ENCODE measurements at places on chromosomes 3 and 15.

GRCh38 chr15:96978937-96979473 is 648.5 kb downstream of the NR2F2 start:
- no peak for DNase-seq

GRCh38 chr3:117600112-117600511 is 890.5 kb downstream of the TUSC7 start:
- DNase-seq: no peak

- no peak for DNase-seq
These were observed 2.3 kb upstream of the ANKRD63 start for GRCh38 chr15:40285151-40285550.

DNA sequence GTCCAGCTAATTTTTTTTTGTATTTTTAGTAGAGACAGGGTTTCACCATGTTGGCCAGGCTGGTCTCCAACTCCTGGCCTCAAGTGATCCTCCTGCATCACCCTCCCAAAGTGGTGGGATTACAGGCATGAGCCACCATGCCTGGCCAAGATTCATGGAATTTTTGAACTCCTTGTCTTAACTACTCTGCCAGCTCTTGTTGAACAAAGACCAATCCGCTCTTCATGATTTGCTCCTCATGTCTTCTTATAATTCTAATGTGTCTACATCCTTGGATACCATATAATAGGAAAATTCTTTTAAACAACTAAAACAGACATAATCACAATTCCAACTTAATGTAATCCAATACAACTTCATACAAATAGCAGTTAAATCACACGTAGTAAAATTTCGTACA is 21.3 kb downstream of the UBA5 start:
- DNase-seq: no peak

DNA sequence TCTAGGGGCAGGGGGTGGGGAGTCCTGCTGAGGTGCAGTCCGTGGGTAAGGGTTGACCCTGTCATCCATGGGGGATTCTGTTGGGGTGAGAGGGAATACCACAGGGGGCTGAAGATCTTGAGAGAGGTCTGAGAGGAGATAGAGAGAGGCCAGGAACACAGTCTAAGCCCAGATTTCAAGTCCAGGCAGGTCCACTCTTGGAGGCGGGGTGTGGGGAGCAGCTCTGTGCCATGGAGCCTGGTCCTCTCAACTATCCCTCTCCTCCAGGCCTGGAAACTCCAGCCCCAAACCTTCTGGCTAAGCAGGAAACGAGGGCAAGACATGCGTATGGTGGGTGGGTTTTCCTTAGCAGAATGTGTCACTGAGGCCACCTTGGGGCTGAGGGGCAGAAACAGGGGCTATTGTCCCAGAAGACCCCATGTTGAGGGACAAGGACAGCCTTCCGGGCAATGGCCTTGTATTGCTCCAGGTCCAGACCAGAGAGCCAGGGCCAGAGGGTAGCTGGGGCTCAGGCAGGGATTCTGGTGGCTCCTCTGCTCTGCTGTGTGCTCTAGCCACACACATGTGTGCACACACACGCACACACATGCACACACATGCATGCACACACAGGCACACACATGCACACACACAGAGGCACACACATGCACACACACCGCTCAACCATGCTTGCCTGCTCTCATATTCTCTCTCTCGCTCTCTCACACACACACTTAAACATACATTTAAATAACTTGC is 48.6 kb upstream of the MAGEF1 start:
- DNase-seq: no peak

DNA sequence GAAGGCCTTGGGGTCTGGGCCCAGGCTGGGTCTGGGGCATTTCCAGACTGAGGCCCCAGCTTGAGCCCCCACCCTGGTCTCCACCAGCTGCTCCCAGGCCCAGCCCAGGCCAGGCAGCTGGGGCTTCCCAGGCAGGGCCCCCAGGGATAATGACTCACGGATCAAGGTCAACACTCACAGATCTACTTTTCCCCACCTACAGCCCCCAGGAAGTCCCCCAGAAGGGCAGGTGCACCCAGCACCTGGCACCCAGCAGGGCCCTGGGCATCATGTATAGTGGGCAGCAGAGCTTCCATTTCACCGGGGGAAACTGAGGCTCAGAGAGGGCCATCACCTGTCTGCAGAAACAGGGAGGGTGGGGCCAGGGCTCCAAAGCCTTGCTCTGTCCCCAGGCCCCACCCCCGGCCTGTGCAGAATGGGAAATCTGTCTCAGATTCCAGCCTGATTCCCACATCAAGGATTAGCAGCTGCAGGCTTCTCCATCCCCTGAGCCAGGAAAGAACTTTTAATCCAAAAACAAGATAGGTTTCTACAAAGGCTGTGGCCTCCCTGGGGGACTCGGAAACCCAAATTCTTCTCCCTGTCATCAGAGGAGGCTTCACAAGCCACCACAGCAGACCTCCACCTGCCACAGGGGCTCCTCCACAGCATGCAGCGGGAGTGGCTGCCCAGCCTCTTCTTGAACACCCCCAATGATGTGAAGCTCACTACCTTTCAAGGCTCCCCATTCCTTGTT is 49.8 kb downstream of the IQSEC1 start:
- no peak for DNase-seq

- no peak for DNase-seq
These were observed 5.2 kb downstream of the SETD5 start for GRCh38 chr3:9402410-9403228.

DNA sequence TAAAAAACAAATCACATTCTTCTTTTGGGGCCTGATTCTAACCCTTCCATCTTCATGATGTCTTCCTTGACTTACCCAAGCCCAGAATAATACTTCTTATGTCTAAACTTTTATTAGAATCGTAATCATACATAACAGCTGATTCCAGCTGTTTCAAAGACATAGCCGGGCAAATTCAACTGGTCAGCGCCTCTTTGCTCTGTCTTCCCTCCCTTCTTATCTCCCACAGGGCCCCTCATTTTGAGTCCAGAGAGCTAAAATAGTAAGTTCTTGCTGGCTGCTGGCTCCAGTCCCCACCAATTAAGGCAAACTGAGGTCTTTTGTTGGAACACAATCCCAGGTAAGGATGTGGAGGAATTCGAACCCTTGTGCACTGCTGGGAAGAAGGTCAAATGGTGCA is 108.6 kb downstream of the ADCY5 start:
- no peak for DNase-seq

GRCh38 chr15:73078291-73078690 is 26.0 kb downstream of the NEO1 start:
- DNase-seq: no peak

GRCh38 chr3:101665851-101666250 is 11.1 kb downstream of the ZBTB11 start:
- DNase-seq: no peak

DNA sequence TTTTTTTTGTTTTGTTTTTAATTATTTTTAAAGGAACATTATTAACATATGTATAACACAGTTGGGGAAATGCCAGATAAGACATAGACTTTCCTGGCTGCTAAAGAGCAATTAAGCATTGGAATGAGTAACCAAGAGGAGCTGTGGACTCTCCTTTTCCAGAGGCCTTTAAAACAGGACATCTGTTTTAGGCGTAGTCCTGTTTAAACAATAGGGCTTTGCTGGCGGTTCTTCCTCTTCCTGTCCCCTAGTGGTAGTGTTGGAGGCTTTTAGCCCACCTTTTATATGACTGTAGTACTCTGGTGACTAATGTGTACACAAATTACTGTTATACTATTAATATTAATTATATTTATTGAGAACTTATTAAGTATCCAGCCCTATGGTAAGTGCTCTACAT is 81.9 kb downstream of the PPARG start:
- DNase-seq: no peak

GRCh38 chr15:28989239-28989830 is 103.6 kb downstream of the APBA2 start:
- DNase-seq: no peak

DNA sequence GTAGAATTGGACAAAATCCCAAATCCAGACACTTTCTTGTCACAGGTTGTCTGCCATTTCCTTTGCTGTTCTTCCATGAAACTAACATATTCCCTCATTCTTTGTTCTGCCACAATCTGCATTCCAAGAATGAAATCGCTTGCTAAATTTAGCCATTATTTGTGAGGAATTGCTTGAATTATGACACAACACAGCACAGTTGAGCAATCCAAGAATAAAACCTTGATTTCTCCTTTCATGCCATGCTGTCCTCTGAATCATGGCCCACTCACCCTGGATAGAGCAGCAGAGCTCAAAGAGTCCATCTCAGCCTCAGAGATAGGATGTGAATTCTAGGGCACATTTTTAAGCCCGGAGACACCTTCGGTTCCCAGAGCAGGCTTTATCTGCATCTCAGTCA is 35.2 kb upstream of the GREM1 start:
- DNase-seq: no peak

- DNase-seq: no peak
These were observed 49.4 kb upstream of the SYNPR start for GRCh38 chr3:63228677-63229076.

DNA sequence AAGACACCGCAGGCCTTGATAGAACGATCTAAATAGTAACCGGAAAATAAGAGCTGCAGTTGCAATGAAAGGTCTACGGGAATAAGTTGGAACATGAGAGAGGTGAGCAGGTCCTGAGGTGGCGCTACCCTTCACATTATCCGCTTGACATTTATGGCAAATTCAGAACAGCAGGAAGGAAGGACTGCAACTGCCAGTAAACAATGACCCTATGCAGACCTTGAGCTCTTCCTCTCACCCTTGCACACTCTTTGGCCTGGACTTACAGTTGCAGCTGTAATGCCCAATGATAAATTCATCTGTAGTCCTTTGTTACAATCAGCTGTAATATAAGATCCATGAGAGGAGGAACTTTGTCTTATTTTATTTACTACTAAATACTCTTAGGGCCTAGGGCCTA is 32.3 kb upstream of the TRIM59 start:
- no peak for DNase-seq

GRCh38 chr3:20072422-20072821 is 32.2 kb downstream of the KAT2B start:
- DNase-seq: no peak

GRCh38 chr15:88538972-88539371 is 7.5 kb downstream of the DET1 start:
- DNase-seq: no peak

DNA sequence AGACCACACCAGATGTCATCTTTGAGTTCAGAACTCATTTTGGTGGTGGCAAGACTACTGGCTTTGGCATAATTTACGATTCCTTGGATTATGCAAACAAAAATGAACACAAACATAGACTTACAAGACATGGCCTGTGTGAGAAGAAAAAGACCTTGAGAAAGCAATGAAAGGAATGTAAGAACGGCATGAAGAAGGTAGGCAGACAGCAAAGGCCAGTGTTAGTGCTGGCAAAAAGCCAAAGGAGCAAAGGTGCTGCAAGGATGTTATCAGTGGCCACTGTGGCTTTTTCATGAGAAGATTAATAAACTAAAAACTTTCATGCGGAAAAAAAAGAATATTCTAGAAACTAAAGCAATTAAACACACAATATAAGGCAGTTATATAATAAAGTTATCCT is 21.9 kb downstream of the AAGAB start:
- no peak for DNase-seq

GRCh38 chr15:45573961-45574629 is 13.1 kb upstream of the BLOC1S6 start:
- no peak for DNase-seq

DNA sequence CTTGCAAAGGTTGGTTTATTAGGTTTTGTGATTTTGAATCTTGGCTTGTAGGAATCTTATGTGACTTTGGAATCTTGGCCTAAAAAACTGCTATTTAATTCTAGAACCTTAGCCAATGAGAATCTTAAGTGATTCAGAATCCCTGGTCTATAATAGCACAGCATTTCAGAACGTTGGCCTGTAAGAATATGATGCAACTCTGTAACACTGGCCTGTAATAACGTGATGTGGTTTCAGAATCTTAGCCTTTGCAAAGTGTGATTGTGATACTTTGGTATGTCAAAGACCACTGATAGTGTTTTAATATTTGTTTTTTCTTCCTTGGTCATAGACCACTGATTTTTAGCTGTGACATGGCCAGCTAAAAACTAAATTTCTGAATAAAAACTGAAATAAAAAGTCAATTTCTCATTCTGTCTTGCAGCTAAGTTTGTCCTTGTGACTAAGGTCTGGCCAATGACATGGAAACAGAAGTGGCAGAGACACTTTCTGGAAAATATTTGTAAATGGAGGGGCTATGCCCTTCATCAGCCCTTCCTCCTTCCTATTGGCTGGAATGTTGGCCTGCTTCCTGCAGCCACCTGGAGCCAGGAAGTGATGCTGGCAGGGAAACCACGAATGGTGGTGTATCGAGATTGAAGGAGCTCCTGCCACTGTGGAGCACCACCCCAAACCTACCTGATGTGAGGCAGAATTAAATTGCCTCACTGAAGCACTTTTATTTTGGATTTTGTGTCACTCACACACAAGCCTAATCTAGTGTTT is 42.3 kb upstream of the CORO2B start:
- no peak for DNase-seq

DNA sequence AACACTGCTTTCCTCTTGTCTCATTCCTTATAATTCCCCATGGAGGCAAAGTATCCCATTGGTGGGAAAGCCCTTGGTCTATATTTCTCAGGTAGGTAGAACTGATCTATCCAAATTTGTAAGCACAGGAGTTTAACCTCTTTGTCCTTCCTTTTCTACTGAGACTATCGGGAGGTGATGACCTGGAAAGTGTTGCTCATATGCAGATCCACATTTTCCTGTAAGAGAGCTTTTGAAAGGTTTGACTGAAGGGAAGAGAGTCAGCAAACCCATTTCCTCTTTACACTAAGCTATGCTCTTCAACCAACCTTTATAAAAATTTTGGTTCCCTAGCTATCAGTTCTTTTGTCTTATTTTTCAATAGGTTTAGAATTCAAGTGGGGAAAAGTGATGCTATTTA is 200.7 kb downstream of the TIGIT start:
- no peak for DNase-seq

- DNase-seq: peak; percentile 6
These were observed 7.8 kb downstream of the EIF1B start for GRCh38 chr3:40317061-40317855.

- no peak for DNase-seq
These were observed 3.6 kb upstream of the SOX14 start for GRCh38 chr3:137760341-137761098.

- no peak for DNase-seq
These were observed 694.3 kb downstream of the NTRK3 start for GRCh38 chr15:87562203-87562602.

- DNase-seq: no peak
These were observed 125.2 kb upstream of the CCNL1 start for GRCh38 chr3:157285141-157285540.

- no peak for DNase-seq
These were observed 30.4 kb downstream of the ACKR2 start for GRCh38 chr3:42839616-42840015.

DNA sequence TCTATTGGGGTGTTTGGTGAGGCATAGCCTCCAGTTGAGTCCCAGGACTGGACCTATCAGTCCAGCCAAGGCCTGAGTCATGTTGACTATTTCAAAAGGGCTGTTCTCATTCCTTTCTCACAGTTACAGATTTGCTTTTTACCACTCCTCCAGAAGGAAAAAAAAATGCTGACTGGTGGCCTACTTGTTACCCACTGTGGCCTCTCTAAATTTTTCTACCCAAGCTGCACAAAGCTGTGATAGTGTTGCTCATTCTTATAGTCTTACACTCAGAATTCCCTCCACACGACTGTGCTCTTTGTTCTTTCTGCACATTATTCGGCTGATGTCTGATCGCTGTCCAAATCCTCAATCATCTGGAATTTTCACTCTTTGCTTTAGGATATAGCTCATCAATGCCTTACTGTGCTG is 1142.2 kb downstream of the IGSF11 start:
- DNase-seq: no peak

GRCh38 chr3:70849911-70850699 is 537.7 kb upstream of the MDFIC2 start:
- no peak for DNase-seq

GRCh38 chr3:11047500-11047899 is 55.0 kb downstream of the SLC6A1 start:
- no peak for DNase-seq

GRCh38 chr15:91706322-91707032 is 147.0 kb upstream of the SLCO3A1 start:
- peak; percentile 83 for DNase-seq
